ENCODE measurements at places on chromosomes 5 and 9.
A peak's percentile ranks its signal among the peaks of the same experiment; 100 is the strongest.

- DNase-seq = no peak
Observed at GRCh38 chr5:172550096-172550765, 90.8 kb upstream of the NEURL1B start.

- DNase-seq = peak; percentile 4
Observed at GRCh38 chr5:6611334-6612256, 21.2 kb downstream of the NSUN2 start.

GRCh38 chr5:58358501-58359178, 101.2 kb downstream of the PLK2 start:
- no peak for DNase-seq

DNA sequence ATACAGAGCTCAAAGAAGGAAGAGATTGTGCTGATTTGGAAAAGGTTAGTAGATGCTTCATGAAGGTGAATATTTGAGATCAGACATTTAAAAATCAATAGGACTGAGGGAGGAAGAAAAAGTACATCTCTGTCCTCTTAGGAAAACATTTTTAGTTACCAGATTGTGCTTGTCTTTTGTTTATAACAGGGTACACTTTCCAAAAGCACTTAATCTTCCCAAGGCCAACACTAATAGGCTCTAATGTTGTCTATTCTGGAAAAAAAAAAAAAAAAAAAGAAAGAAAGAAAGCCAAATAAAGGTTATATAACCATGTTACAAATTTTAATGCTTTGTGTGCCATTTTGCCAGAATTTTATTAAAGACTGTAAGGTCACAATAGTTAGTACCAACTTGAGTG, 45.5 kb upstream of the SHISAL2B start:
- no peak for DNase-seq

DNA sequence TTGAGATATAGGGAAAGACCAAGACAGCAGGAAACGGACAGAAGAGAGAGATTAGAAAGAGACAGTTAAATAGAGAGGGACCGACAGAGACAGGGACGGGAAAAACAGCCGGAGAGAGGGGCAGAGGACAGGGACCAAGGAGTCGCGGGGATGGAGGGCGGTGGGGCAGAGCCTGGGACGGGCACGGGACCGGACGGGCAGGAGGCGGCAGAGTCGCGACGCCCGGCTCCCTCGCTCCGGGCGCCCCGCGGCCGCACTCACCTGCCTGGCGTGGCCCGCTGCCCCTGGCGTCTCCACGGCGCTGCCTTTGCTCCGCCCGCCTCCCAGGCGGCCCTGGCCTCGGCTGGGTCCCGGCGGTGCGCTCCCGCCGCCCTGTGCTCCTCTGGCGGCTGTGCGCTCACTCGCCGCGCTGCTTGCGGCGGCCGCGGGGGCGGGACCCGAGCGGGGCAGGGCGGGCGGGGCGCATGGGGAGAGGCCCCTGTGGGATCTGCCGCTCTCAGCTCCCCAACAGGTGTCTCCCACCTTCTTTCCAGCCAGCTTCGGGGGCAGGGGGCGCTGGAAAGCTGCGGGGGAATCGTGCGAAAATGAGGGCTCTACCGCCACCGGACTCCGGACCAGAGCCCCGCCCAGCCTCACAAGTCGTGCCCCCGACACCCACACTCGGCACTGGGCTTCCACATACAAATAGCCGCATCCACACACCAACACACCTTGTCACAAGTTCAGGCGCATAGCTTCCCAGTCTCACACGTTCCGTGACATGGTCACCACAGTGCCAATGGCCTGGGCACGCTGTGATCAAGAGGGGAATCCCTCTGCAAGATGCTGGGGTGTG, at the start of gene ARID3C:
TSS of gene ARID3C (minus strand) at position 411 of the 835 bp plus-strand sequence. CDS start 1,052 bp downstream, outside the sequence.
- no peak for DNase-seq

GRCh38 chr5:41735213-41735612, 135.0 kb downstream of the OXCT1 start:
- no peak for DNase-seq

GRCh38 chr5:157265714-157266285, at the start of gene CYFIP2:
Gene CYFIP2, plus strand, starts transcription at chr5:157266123. Its CDS starts 19,239 bp downstream, at chr5:157285362.
- peak; percentile 65 for DNase-seq

DNA sequence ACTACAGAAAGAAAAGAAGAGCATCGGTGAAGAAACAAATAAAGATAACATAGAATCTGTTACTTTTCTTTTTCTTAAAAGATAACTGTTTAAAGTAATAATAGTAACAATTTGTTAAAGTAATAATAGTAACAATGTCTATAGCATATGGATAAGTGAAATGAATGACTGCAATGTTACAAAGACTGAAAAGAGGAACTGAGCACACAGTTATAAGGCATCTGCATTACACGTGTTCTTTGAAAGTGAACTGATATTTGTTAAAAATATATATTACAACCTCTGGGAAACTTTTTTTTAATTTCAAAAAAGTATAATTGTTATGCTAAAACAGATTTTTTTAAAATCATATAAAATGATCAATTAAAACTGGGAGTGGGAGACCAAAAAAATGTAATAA, 88.4 kb upstream of the FST start:
- DNase-seq = no peak

GRCh38 chr9:113935677-113936380, 59.7 kb downstream of the ZNF618 start:
- DNase-seq = no peak

GRCh38 chr9:22030101-22030598, 21.0 kb upstream of the CDKN2B start:
- no peak for DNase-seq

- no peak for DNase-seq
Observed at GRCh38 chr5:39138892-39139291, 64.7 kb upstream of the RICTOR start.

- DNase-seq = no peak
Observed at GRCh38 chr5:178941361-178941760, 363 bp downstream of the ZNF454 start.

DNA sequence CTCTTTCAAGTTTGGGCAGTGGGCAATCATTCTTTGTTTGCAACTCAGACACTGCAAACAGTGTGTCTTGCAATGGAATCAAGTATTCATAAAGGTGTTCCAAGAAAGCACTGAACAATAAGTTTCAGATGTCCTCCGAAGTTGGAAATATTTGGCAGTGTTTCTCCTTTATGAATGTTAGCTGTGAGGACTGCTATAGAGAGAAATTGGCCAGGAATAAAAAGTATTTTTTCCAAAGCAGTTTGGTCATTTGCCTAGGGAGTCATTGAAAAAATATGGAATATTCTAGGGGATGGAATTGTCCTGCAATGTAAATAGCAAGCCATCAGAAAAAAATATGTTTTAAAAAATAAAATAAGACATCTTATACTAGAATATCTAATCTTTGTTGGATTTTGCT, 688.6 kb upstream of the SEMA6A start:
- DNase-seq = no peak

DNA sequence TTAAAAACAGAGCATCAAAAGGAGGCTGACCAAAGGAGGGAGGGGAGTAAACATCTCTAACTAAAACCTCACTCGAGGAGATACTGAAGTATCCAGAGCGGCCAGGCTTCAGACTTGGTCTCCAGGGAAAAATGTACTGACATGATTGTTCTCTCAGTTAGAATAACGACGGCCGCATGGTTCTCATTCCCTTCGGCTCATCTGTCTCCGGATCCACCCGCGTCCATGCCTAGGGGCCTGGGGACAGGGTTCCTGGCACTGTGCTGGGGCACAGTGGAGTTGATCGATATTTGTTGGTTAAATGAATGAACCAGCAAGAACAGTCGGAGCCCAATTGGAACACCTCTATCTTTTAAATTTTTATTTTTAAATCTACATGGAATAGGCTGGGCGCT, 167.1 kb upstream of the PHYKPL start:
- DNase-seq = no peak

DNA sequence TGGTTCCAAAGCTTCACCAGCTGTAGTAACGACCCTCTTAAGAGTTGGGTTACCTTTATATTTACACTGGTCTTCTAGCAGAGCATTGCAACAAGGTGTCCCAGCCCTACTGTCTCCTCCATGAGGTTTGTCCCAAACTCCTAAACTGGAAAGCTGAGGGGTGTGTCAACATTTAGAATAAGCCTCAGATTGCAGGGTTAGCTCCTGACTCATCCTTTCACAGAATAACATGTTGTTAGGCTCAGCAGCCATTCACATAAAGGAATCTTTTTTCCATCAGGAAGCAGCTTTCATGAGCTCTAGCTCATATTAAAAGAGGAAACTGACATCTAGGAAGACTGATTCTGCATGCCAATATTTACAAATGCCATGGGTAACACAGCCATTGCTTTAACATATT, 238.7 kb downstream of the EFNA5 start:
- DNase-seq = no peak

- no peak for DNase-seq
Observed at GRCh38 chr9:30522486-30522885, 1862.0 kb upstream of the ACO1 start.

- DNase-seq = no peak
Observed at GRCh38 chr9:98491828-98492227, 216.9 kb downstream of the GABBR2 start.

- no peak for DNase-seq
Observed at GRCh38 chr5:73436535-73437100, 12.0 kb downstream of the FOXD1 start.

DNA sequence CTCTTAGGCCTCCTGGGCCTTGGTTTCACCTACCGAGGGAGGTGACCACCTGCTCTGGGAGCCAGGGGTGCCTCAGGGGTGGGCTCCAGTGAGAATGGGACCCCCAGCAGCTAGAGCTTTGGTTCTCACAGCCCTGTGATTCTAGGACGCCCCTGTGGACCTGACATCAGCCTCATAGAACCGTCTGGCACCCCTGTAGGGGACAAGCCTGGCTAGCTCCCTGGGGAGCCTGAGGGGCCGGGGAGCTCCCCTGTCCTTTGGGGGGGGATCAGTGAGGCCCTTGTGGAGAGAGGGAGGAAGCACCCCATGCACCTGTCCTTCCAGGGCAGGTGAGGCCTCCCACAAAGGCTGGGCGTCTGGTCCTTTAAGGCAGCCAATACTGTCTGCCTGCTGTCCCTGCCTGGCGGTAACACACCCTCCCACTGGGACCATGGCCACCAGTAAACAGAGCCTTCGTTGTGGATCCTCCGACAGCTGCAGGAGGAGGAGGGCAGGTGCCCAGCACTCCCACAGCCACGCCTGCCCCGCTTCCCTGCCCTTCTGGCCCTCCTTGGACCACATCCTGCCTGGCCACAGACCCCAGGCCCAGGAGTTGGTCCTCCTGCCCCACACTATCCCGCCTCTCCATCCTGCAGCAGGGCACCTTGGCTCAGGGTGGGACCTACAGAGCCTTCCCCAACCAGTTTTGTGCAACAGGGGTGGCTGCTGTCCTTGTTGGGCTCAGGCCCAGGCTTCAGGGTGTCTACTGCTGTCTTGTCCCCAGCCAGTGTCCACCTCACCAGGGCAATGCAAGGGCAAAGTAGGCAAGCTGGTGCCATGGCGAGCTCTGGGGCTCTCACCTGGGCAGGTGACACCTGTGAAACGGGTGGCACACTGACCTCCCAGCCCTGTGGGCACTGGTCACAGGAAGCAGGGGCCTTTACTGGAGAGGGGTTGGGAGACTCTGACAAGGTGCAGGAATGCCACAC, 3.0 kb upstream of the TUBB4B start:
- no peak for DNase-seq

GRCh38 chr5:168364750-168365550, 73.5 kb downstream of the WWC1 start:
- DNase-seq = no peak

DNA sequence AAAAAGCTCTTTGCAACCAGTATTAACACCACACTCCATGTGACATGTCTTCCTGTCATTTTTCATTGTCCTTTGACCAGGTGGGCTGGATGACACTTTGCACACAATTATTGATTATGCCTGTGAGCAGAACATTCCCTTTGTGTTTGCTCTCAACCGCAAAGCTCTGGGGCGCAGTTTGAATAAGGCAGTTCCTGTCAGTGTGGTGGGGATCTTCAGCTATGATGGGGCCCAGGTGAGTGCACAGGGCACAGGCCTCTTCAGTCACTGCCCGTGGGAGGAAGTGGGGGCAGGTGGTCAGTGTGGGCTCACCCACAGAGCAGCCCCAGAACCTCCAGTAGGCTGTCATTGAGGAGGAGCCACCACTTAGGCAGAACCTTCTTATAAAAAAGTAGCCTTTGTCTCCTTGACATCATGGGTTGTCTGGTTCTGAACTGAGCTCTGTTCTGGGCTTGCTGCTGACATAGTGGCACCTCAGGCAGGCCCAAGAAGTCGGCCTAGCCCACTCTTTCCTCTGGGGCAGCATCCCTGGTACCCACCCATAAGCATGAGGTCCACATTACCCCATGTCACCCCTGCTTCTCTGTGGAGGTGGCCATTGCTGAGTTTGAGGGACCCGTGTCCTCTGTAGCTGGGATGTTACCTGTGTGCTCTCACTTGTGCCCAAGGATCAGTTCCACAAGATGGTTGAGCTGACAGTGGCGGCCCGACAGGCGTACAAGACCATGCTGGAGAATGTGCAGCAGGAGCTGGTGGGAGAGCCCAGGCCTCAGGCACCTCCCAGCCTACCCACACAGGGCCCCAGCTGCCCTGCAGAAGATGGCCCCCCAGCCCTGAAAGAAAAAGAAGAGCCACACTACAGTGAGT, 39.3 kb downstream of the SECISBP2 start:
- no peak for DNase-seq

DNA sequence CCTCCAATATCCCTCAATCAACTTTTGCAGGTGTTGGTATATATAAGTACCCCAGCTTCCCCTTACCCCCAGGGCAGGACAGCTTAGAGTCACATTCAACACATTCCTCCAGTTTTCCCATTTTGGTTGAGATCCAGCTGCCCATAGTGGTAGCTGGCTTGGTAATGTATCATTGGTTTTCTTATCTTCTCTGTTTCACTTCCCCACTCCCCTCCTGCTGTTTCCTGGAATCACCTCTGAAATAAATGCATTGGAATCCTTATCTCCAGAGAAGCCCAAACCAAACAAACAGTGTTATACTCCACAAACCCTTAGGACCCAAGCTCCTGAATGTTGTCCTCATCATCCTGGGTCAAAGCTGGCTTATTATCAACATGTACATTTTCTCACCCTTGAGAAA, 184.8 kb downstream of the TMEM38B start:
- DNase-seq = no peak

DNA sequence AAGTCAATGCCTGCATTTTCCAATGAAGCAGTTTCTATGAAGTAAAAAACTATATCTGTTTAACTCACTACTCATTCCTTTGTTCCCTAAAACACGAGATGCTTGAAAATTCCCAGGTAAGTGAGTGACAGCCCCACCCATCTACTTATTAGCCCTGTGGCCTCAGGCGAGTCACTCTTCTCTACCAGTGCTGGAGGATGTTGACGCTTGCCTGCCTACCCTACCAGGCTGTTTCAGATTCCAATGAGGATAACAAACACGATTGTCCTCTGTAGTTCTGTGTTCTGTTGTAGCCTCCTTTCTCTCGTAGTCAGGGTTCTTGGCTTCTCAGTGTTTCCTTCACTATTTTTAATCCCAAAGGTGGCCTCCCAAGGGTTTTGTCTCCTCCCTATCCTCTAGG, 388.8 kb downstream of the KDM4C start:
- DNase-seq = no peak

GRCh38 chr5:127585661-127586060, 63.2 kb upstream of the CTXN3 start:
- no peak for DNase-seq
